ENCODE measurements at places on chromosomes 2 and 18. TPM values are rescaled to one million over a fixed set of nuclear protein-coding genes. Genes with fewer than 3 reads are reported as not detected.

- H3K4me3 ChIP-seq, result no peak overlapping the region
- DNase-seq, result no peak
- no peak overlapping the region for H3K27ac ChIP-seq
- H3K36me3 ChIP-seq, result no peaks in the 10 kb centered on the region
- H3K27me3 ChIP-seq, result peaks cover 19% of the 10 kb centered on the region
These were observed 72.4 kb downstream of the RHOB start for GRCh38 chr2:20519309-20519708.

ACTR1B gene
- total RNA-seq, result 76.2 TPM

- H3K4me1 ChIP-seq, result no peaks in the 10 kb centered on the region
- no peak overlapping the region for H3K27ac ChIP-seq
- H3K36me3 ChIP-seq, result no peaks in the 10 kb centered on the region
- peaks cover 32% of the 10 kb centered on the region for H3K27me3 ChIP-seq
- DNase-seq, result no peak
These were observed 74.0 kb downstream of the BCL2 start for GRCh38 chr18:63245600-63245999.

GRCh38 chr2:56889738-56890137 lies 705.9 kb downstream of the CCDC85A start:
- H3K27ac ChIP-seq, result peak overlapping the region; percentile 69
- peak; percentile 25 for DNase-seq
- H3K4me3 ChIP-seq, result peak overlapping the region; percentile 1
- H3K36me3 ChIP-seq, result peaks cover 16% of the 10 kb centered on the region

- peak overlapping the region; percentile 68 for H3K4me3 ChIP-seq
- peak; percentile 64 for DNase-seq
- peaks cover 14% of the 10 kb centered on the region for H3K36me3 ChIP-seq
- H3K27me3 ChIP-seq, result no peaks in the 10 kb centered on the region
- peak overlapping the region; percentile 92 for H3K27ac ChIP-seq
These were observed 146.6 kb upstream of the DLX2 start for GRCh38 chr2:172249334-172249733.

- H3K4me1 ChIP-seq, result no peaks in the 10 kb centered on the region
- H3K36me3 ChIP-seq, result no peaks in the 10 kb centered on the region
- peak; percentile 13 for DNase-seq
- H3K27me3 ChIP-seq, result no peaks in the 10 kb centered on the region
These were observed 229.5 kb upstream of the ZC3H15 start for GRCh38 chr2:186256540-186256939.

DNA sequence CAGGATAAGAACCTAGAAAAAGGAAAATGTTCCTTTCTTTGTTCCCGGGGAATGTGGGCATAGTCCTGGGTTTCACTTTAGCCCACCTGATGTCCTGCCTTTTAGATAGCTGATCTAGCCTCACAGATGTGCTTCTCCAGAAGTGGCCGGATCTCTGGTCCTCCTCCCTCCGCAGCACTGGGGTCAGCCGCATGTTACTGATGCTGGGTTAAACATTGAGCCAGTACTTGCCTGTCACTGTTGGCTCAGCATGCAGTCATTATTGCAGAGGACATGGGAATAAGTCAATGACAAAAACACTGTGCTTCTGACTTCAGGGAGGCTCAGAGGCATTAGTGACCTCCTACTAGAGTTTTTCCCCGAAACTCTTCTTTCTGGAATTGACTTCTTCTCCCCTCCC lies 27.6 kb downstream of the NCK2 start:
- no peak overlapping the region for H3K27ac ChIP-seq
- H3K36me3 ChIP-seq, result no peaks in the 10 kb centered on the region
- DNase-seq, result no peak
- H3K27me3 ChIP-seq, result no peaks in the 10 kb centered on the region
- H3K4me1 ChIP-seq, result peaks cover 18% of the 10 kb centered on the region

TMEFF2 gene
- not detected for total RNA-seq

DNA sequence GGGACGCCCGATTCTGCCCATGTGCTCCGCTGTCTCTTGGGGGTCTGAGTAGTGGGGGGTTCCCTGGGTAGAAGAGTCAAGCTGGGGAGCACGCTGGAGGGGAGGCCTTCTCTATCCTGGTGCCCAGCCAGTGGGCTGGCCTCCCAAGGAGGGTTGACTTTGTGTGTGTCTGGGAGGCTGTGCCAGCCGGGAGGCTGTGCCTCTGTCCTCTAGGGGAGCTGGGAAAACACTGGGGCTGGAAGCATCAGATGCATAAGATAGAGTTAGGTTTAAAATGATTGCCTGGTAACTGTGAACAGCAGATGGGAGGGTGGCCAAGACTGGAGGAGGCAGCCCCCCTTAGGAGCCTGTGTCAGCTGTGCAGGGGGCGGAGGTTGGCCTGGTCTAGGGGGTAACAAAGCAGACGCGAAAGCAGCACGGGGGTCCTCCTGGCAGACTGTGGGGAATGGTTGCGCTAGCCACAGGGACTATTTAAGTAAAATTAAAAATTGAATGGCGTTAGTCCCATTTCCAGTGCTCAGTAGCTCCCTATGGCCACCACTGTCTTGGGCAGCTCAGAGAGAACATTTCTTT lies 1.3 kb downstream of the ING5 start:
- H3K4me1 ChIP-seq, result peaks cover 13% of the 10 kb centered on the region
- no peak for DNase-seq
- peaks cover 2% of the 10 kb centered on the region for H3K27me3 ChIP-seq
- peaks cover 28% of the 10 kb centered on the region for H3K36me3 ChIP-seq
- H3K4me3 ChIP-seq, result peak overlapping the region; percentile 95
- H3K27ac ChIP-seq, result peak overlapping the region; percentile 84

GRCh38 chr2:33032245-33032644 lies 85.5 kb downstream of the LTBP1 start:
- H3K27ac ChIP-seq, result no peak overlapping the region
- peaks cover 37% of the 10 kb centered on the region for H3K4me1 ChIP-seq
- H3K4me3 ChIP-seq, result no peak overlapping the region
- DNase-seq, result no peak

KIF5C gene
- total RNA-seq, result 0.38 TPM

CCDC150 gene
- total RNA-seq, result 1.9 TPM

SIX2 gene
- not detected for total RNA-seq

CD8B2 gene
- total RNA-seq, result not detected

GPAT2 gene
- total RNA-seq, result 4.2 TPM

DNA sequence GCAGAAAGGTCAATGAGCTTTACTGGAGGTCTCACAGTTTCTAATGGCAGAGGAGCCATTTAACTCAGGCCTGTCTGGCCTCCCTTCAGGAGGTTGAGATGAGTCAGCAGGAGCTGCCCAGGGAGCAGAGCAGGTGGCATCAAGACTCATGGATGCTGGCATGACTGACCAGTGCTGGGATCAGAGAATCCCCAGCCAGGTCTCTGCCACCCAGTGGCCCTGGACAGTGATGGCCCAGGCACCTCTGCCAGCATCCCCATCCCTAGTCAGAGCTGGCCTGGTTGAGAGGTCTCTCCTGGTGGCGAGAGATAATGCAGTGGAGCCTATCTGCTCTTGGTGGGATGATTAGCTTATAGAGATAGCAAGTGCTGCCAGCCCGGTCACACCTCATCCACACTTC lies 43.1 kb downstream of the GYPC start:
- no peak overlapping the region for H3K4me3 ChIP-seq
- H3K36me3 ChIP-seq, result peaks cover 12% of the 10 kb centered on the region
- no peak overlapping the region for H3K27ac ChIP-seq
- H3K27me3 ChIP-seq, result peaks cover 6% of the 10 kb centered on the region
- no peak for DNase-seq
- 0 out of 2 replicates have a peak, but pooled peaks cover 10% of the 10 kb centered on the region for H3K4me1 ChIP-seq

GRCh38 chr2:37614061-37614738 lies 57.2 kb downstream of the CDC42EP3 start:
- no peaks in the 10 kb centered on the region for H3K36me3 ChIP-seq
- H3K27me3 ChIP-seq, result peaks cover 3% of the 10 kb centered on the region
- peaks cover 48% of the 10 kb centered on the region for H3K4me1 ChIP-seq
- DNase-seq, result peak; percentile 96

- H3K4me3 ChIP-seq, result no peak overlapping the region
- H3K4me1 ChIP-seq, result no peaks in the 10 kb centered on the region
- H3K36me3 ChIP-seq, result no peaks in the 10 kb centered on the region
These were observed 225.0 kb upstream of the RAB6C start for GRCh38 chr2:129754421-129754820.

- H3K36me3 ChIP-seq, result no peaks in the 10 kb centered on the region
- peaks cover 40% of the 10 kb centered on the region for H3K27me3 ChIP-seq
- no peak overlapping the region for H3K4me3 ChIP-seq
- no peaks in the 10 kb centered on the region for H3K4me1 ChIP-seq
These were observed 259.2 kb downstream of the CELF4 start for GRCh38 chr18:37306432-37306831.

- H3K27ac ChIP-seq, result no peak overlapping the region
- peaks cover 1% of the 10 kb centered on the region for H3K27me3 ChIP-seq
- no peak for DNase-seq
- no peak overlapping the region for H3K4me3 ChIP-seq
These were observed 95.7 kb downstream of the TTC27 start for GRCh38 chr2:32723467-32724079.

- H3K27me3 ChIP-seq, result no peaks in the 10 kb centered on the region
- no peaks in the 10 kb centered on the region for H3K4me1 ChIP-seq
- no peak overlapping the region for H3K4me3 ChIP-seq
- no peak overlapping the region for H3K27ac ChIP-seq
- H3K36me3 ChIP-seq, result no peaks in the 10 kb centered on the region
- no peak for DNase-seq
These were observed 431.8 kb upstream of the MYT1L start for GRCh38 chr2:2762913-2763312.

RND3 gene
- total RNA-seq, result 488 TPM

GRCh38 chr2:23029951-23030350 lies 355.0 kb upstream of the KLHL29 start:
- no peak overlapping the region for H3K4me3 ChIP-seq
- H3K36me3 ChIP-seq, result no peaks in the 10 kb centered on the region
- peaks cover 2% of the 10 kb centered on the region for H3K27me3 ChIP-seq
- DNase-seq, result no peak
- no peaks in the 10 kb centered on the region for H3K4me1 ChIP-seq
- H3K27ac ChIP-seq, result no peak overlapping the region

GRCh38 chr2:158300394-158300793 lies 156.2 kb downstream of the CCDC148 start:
- H3K27ac ChIP-seq, result no peak overlapping the region
- H3K4me1 ChIP-seq, result peaks cover 10% of the 10 kb centered on the region
- DNase-seq, result no peak
- no peak overlapping the region for H3K4me3 ChIP-seq
- no peaks in the 10 kb centered on the region for H3K27me3 ChIP-seq

GRCh38 chr2:136245211-136245610 lies 127.3 kb upstream of the CXCR4 start:
- H3K27me3 ChIP-seq, result peaks cover 2% of the 10 kb centered on the region
- DNase-seq, result no peak
- no peaks in the 10 kb centered on the region for H3K4me1 ChIP-seq
- H3K4me3 ChIP-seq, result no peak overlapping the region
- no peak overlapping the region for H3K27ac ChIP-seq

DNA sequence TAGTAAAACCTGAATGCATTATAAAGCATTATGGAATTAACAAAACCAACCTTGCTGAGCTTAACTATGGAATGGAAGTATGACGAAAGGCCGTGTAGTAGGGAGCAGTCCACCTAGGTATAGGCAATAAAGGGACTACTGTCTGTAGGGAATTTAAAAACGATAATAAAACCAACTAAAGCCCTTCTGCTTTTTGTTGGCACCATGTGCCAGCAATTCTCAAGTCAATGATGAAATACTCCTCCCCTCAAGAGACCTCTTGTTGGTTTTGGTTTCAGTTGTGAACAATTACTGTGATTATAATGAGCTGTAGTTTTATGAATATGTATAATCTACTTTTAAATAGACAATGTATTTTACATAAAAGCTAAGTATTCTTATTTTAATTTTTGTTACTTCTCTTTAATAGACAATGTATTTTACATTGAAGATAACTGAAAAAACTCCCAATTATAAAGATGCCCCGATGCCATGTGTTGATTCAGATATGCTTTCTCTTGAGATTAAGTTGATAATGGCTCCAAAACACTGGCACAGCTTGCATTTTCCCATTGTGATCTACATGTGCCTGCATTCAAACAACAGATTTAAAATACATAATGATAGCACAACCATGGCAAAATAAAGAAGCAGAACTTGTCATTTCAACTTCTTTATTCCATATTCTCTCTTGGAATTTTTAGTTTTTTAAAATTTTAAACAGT lies 55.5 kb upstream of the ZDBF2 start:
- peaks cover 11% of the 10 kb centered on the region for H3K4me1 ChIP-seq
- H3K4me3 ChIP-seq, result no peak overlapping the region
- peaks cover 15% of the 10 kb centered on the region for H3K27me3 ChIP-seq
- no peak for DNase-seq
- no peak overlapping the region for H3K27ac ChIP-seq

DNA sequence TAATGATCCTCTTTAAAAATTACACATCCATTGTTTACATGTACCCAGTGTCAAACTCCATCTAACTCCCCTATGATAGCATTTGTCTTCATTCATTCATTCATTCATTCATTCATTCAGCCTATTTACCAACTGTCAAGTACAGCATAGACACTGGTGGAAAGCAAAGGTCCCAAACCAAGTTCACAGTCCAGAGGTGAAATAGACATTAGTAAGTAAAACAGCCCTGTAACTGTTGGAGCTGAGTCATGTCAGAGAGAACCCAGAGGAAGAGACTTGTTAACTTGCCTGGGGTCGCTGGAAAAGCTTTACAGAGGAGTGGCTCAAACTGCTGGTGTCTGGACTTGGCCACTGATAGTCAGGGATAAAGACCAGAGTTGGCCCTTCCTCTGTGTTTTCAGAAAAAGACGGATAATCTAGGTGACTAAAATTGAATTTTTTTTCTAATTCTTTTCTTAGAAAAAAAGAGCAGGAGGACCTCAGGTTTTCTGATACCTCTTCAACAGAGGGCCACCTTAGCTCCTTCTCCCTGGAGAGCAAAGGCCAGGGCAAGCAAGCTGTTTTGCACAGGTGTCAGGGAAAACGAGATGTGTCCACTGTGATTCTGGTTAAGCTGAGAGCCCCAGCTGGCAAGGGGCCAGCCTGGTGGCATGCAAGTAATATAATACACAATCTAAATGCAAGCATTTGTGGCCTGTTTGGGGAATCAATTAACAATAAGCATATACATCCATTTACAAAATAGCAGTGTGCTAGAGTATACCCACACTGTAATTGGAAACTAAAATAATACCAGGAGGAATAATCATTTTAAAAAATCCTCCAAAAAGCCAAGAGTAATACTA lies 96.7 kb upstream of the SLC14A2 start:
- H3K27ac ChIP-seq, result no peak overlapping the region
- no peaks in the 10 kb centered on the region for H3K36me3 ChIP-seq
- H3K4me1 ChIP-seq, result peaks cover 20% of the 10 kb centered on the region
- DNase-seq, result no peak
- H3K27me3 ChIP-seq, result peaks cover 11% of the 10 kb centered on the region
- H3K4me3 ChIP-seq, result no peak overlapping the region

CCDC121 gene
- total RNA-seq, result 0.92 TPM

GRCh38 chr18:22272242-22272641 lies 102.9 kb downstream of the GATA6 start:
- no peak overlapping the region for H3K27ac ChIP-seq
- DNase-seq, result no peak
- no peaks in the 10 kb centered on the region for H3K36me3 ChIP-seq
- H3K4me3 ChIP-seq, result no peak overlapping the region

- H3K4me3 ChIP-seq, result no peak overlapping the region
- H3K27me3 ChIP-seq, result peaks cover 6% of the 10 kb centered on the region
- no peaks in the 10 kb centered on the region for H3K36me3 ChIP-seq
- DNase-seq, result peak; percentile 39
- no peak overlapping the region for H3K27ac ChIP-seq
These were observed 49.3 kb upstream of the DNAJC10 start for GRCh38 chr2:182666674-182667314.

GRCh38 chr2:52260904-52261303 lies 1229.0 kb upstream of the NRXN1 start:
- H3K27me3 ChIP-seq, result no peaks in the 10 kb centered on the region
- no peak for DNase-seq
- H3K36me3 ChIP-seq, result no peaks in the 10 kb centered on the region
- peaks cover 35% of the 10 kb centered on the region for H3K4me1 ChIP-seq
